Upper lobe of left lung (tissue), 6 donors: ENCODE measurements at places on chromosomes 6 and 20. TPM values are rescaled to one million over a fixed set of nuclear protein-coding genes. Genes with fewer than 3 reads are reported as not detected.

TRMT11 gene
- 13.8 TPM for total RNA-seq

GRCh38 chr6:119915971-119916370 lies 566.4 kb upstream of the MAN1A1 start:
- DNase-seq: no peak

DNA sequence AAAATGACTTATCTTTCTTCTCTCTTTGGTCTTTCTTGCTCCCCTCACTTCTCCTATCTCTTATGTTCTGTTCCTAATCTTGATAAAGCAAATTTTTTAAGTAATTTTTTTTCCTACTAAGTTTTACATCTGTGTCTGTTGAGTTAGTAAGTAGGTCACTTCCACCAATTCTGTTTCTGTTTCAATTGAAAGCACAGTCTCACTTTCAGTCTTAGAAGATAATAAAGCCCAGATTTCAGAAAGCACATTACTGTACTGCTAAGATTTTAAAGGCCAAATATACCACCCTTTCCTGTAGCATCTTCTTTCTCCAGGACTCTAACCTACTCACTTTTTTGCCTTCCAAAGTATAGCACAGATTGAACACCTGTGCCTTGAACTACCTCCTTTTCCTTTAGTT lies 866.1 kb upstream of the ADGRB3 start:
- no peak for DNase-seq

NCOA3 gene
- 37.7 TPM for total RNA-seq

BPIFB2 gene
- 3.1 TPM for total RNA-seq

DNA sequence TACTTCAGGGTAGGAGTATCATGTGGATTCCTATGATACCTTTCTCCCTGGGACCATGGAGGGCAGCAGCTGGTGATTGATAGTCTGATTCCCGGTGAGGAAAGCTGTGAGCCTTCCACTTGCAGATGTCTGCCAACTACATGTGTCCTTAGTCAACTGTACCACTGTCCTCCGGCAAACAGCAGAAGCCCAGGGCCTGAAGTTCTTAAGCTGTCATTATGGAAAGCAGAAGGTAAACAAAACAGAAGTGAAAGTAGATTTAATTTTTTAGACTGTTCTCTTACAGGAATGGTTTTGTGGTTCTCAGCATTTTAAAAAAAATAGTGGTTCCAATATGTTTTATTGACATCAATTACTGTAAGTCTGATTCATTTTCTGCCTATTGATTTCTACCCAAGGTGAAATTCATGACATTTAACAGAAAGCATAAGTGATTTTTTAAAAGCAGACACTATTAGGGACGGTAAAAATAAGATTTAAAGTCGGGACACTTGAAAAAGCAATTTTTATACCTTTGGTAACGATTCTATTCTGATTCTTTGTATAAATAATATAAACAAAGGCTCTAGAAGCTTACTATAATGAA lies 36.6 kb downstream of the PTPN1 start:
- no peak for DNase-seq

DNA sequence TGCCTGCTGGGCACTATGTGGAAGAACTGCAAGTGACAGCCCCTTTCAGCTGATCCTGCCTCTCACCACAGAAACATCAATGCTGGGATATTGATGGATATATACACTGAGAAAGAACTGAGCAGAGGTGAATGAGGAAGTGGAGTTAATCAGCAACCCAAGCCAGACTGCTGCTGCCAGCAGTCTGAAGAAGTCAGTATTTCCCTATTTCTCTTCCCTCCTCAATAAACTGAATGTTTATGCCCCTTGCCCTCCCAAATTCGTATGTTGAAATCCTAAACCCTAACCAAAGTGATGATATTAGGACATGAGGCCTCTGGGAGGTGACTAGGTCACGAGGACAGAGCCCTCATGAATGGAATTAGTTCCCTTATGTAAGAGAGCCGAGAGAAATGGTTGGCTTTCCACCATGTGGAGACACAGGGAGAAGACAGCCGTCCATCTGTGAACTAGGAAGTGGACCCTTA lies 76.3 kb downstream of the CDK19 start:
- DNase-seq: peak; percentile 49

DNA sequence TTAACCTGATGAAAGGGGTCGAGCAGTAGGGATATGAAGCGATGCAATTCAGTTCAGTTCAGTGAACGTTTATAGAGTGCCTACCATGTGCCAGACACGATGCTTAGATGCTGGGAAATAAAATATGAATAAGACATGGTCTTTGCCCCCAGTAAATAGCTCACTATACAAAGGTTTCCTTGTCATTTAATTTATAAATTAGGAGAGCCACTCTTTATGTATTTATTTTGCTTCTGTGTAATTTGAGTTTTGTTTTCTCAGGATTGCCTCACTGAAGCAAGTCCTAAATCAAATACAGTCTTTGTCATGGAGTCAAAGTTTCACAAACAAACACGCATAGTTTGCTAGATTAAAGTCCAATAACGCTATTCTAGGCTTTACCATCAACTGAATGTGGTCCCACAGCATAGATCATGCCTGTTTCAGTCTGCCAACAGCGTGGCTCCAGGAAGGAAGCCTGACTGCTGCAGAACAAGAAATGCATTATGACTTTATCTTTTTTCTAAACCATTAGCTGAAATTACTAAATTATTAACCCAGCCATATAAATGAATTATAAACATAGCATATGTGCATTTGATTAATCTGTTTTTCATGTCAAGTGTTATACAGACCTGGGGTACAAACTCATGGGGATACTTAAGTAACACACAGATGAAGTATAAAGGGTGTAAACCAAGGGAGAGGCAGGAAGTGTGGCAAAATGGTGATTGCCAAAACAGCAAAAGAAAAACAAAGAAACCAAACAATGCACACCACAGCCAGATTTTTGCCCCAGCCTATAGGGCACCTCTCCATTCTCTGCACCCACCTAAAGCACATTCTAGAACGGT lies 29.8 kb upstream of the CCN2 start:
- DNase-seq: no peak
